ENCODE measurements at places on chromosomes 2 and 18.

- DNase-seq, result no peak
Measured at GRCh38 chr18:65269375-65269774, 481.4 kb upstream of the CDH7 start.

- DNase-seq, result no peak
Measured at GRCh38 chr2:172993139-172993538, 82.5 kb upstream of the MAP3K20 start.

GRCh38 chr2:86035376-86035882, 70.3 kb downstream of the POLR1A start:
- no peak for DNase-seq

DNA sequence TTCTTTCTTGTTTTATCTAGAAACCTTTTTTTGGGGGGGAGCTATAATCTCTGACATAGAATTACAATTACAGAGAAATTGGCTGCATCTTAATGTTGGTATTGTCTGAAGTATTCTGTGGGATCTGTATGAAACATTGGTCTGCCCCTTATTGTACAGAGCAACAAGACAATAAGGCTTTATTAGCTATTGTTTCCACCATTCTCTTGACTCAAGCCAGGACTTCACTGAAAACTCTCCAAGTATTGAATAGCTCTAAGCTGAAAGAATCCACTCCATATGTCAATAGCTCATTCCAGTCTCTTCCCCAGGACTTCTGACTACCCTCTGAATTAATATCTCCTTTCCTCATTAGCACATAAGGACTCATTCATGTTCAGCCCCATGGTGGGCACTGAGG, 77.8 kb downstream of the RHBDD1 start:
- no peak for DNase-seq

DNA sequence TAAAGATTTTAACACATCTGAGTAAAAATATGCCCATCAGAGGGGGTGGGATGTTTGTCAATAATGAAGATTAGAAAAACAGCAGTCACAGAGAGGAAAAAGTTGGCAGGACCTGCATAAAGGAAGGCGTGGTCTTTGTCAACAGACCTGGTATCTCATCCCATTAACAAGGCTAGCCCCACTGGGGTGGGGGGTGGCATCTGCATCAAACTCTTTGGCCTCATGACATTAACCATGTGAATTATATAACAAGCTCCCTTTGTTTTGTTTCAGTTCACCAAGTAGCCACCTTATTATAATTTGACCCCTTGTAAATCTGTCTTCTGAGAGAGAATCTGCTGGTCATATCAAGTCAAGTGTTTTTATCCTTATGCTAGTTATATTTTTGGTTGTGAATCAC, 28.8 kb downstream of the NEMP2 start:
- DNase-seq, result no peak

DNA sequence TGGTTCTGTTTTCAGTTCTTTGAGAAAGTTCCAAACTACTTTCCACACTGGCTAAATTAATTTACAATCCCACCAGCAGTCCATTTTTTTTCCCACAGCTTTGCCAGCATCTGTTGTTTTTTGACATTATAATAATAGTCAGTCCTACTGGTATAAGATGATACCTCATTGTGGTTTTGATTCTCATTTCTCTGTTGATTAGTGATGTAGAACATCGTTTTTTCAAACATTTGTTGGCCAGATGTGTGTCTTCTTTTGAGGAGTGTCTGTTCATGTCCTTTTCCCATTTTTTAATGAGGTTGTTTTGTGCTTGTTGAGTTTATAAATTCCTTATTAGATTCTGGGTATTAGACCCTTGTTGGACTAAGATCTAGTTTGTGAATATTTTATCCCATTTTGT, 376.8 kb upstream of the NT5C1B start:
- DNase-seq, result no peak

GRCh38 chr2:229044581-229044980, 226.5 kb downstream of the PID1 start:
- no peak for DNase-seq

- peak; percentile 9 for DNase-seq
Measured at GRCh38 chr2:206657087-206657486, 14.8 kb downstream of the FAM237A start.

DNA sequence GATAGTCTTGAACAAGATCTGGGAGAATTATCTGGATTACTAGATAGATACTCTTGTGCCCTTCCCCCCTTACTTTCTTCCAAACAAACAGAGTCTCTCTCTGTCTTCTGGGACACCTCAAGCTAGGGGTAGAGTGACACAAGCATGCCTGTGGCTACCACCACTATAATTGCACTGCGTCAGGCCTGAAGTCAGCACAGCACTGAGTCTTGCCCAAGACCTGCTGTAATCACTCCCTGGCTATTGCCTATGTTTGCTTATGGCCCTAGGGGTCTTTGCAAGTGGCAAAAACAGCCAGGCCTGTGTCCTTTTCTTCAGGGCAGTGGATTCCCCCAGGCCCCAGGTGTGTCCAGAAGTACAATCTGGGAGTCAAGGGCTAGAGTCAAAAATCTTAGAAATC, 106.6 kb downstream of the SLC5A7 start:
- DNase-seq, result no peak

GRCh38 chr2:201520201-201520600, 68.7 kb downstream of the STRADB start:
- no peak for DNase-seq

DNA sequence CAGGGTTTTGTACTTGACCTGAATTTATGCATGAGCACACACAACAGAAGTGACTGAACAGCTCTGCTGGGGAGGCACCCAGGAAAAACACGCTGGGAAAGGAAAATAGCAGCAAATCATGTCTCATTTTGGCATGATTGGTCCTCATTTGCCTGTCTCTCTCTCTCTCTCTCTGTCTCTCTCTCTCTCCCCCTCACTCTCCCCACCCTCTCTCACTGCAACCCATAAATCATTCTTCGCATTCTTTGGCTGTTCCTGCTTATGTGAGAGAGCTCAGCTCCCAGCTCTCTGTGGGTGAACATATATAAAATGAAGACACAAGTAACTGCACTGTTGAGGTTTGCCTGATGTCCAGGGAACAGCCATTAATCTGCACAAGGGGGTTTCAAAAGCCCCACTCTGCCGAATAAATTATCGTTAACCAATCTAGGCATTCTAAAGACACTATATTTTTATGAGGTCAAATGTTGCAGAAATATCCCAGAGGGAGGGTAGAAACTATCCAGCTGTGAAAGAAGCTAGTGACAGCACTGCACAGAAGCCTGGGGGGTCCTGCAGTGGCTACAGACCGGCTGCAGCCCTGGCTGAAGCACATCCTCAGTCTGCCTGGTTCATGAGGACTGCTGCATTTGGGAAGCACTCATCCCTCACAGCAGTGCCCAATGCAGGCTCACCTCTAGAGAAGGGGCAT, 260.3 kb downstream of the AFF3 start:
- no peak for DNase-seq

DNA sequence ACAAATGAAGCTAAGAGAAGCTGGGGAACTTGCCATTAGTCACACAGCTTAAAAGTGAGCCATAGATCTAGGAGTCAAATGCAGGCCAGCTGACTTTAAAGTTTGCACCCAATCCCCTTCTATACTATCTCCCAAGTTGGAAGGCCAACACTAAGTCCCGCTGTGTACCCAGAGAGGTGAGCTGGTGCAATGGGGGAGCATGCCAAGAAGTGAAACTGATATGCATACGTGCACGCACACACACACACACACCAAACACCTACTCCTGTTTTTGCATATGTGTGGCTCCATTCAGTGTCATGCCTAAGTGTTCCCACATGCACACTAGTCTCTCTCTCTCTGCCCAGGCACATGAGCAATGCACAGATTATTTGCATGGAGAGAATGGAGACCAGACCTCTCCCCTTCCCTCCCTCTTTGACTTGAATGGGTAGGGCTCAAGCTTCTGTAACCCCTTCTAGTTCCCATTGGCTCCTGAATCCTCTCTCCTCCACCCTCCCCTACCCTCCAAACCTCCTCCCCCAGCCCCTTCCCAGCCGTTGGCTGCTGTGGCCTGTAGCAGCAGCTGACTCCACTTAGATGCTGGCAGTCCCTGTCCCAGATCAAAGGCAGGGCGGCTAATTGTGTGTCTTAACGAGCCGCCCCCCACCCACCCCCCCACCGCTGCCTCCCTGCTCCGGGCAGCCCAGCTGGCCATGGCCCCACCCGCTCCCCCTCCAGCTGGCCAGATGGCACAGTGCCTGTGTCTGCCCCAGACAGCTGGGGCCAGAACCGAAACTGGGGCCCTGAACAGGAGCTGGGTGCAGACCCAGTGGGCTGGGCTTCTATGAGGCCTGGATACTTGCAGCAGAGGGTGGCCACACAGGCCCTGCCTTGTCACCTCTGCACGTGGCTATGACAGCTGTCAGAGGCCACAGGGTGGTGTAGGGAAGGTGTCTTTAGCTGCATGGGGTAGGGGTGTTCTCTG, 5.6 kb downstream of the WNT10A start:
- DNase-seq, result no peak

GRCh38 chr18:49553003-49553402, 8.9 kb upstream of the LIPG start:
- DNase-seq, result no peak

DNA sequence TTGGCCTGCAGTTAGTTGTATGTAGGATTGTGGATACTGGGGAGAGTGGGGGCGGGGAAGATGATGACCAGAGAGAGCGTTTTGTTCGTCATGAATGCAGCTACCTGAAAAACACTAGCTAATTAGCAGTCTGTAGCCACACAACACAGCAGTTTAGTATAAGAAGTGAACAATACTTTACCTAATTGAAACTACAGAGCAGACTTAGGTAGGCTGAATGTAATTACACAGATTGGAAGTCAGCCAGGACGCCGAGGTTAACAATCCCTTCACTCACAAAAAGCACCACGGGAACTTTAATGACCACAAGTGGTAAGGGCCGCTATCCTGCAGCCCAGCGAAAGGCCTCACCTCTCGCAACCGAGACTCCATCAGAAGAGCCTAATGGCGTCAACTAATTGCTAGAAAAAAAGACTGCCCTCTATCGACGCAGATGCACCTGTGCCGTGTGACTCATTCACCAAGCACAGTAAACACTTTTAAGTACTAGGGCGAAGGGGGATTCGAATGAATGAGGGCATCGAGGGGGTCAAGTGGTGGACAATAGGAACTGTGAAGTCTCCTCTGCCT, 591.0 kb downstream of the ARHGAP15 start:
- DNase-seq, result no peak

DNA sequence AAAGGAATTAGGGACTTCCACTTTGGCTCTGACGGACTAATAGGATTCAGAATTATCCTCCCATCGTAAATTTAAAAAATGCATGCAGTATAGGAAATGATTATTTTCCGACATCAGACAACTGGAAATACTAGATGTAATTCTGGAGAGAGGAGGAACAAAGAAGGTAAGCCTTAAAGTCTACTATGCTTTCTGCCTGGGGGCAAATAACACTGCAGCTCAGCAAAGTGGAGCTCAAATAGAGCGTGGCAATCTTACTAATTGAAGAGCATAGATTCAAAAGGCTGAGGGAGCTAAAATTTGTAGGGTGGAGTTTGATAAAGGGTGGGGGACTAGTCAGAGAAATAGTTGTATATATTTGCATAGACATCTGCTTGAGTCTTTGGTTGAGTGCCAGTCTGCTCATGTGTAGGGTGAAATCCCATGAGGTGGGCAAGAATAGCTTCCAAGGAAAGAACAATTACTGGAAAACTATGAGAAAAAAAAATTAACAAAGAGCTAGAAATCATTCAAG, 23.8 kb downstream of the COPS8 start:
- DNase-seq, result no peak

GRCh38 chr18:62287781-62288664, 37.1 kb upstream of the TNFRSF11A start:
- DNase-seq, result no peak

DNA sequence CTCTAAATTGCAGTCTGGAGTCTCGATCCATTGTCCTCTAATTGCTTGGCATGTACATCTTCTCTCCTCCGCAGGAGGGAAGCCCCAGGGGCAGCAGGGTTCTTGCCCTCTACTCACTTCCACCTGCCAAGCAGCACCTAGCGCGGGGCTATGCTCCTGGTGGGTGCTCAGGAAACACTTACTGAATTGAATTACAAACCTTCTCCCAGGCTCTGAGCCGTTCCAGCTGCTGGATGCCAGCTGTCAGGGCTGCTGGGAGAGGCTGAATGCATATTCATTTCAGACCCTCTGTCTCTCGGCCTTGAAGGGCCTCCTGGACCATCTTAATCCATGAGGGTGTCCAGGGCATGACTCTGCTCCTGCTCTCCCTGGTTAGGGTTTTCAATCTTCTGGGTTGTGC, 94.0 kb downstream of the CELF4 start:
- no peak for DNase-seq

DNA sequence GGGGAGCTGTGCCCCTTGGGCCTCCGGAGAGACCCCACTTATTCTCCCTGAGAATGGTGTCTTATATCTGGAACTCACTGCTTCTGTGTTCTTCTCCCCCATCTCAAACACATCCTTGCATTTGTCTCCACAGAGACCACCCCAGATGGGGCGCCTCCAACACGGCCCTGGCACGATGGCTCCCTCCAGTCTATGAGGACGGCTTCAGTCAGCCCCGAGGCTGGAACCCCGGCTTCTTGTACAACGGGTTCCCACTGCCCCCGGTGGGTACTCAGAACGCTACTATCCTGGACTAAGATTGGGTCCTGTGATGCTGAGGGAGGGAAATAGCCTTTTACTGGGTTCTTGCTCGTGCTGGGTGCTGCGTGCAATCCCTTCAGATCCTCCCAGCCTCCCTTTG, 40.3 kb downstream of the TPO start:
- DNase-seq, result no peak

- DNase-seq, result peak; percentile 6
Measured at GRCh38 chr2:26284132-26284531, 39.4 kb downstream of the HADHB start.

GRCh38 chr18:52140986-52141385, 199.0 kb upstream of the DCC start:
- no peak for DNase-seq

DNA sequence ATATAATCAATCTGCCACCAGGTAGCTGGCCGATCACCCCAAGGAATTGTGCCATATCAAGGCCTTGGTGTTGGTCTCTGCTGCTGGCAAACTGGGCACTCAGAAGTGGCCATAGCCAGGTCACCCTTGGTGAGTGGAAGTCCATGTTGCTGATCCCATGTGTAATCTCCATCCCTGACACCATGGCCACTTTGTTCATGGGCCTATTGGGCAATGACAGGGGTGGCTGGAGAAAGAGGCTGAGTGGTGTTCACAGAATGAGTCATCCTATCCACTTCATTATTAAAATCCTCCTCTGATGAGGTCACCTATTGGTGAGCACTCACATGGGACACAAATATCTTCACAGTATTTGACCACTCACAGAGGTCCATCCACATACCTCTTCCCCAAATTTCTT, 26.7 kb upstream of the CD226 start:
- peak; percentile 43 for DNase-seq

- no peak for DNase-seq
Measured at GRCh38 chr2:118006326-118006725, 7.5 kb downstream of the CCDC93 start.

All from RKO (cell line).